ENCODE measurements at places on chromosomes 6 and 20.

- no peak for DNase-seq
These were observed 489 bp downstream of the TBX18 start for GRCh38 chr6:84763886-84764331.

- peak; percentile 27 for DNase-seq
These were observed 195.3 kb downstream of the SLC24A3 start for GRCh38 chr20:19407736-19408135.

DNA sequence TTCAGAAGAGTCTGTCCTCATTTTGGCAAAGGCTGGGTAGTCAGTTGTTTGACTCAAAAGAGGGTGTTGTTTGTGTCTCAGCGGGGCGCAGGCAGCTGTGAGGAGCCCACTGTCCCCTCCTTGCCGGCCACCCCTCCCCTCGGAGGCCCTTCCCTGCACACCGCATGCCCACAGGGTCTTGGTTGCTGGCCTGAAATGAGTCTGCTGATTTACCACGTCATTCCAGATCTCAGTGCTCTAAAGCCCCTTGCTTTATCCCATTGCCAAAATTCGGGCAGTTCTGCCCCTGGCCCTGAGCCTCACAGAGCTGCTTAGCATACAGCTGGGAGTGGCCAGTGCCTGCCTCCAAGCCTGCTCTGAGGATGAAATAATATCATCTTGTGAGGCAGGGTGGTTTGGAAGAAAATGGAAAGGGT, 220.7 kb downstream of the UST start:
- no peak for DNase-seq

DNA sequence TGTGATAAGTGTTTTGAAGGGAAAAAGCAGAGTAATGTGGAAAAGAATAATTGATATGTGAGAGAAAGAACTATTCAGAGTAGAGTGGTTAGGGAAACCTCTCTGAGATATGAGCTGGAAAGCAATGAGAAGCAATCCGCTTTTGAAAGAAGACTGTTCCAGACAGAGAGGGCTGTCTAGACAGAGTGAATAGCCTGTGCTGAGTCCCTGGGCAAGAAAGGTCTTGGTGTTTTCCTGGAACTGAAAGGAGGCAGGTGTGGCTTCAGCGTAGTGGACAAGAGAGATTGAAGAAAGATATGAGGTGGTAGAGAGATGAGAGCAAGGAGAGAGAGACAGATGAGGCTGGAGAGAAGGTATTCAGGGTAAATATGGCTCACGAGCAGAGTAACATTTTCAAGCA, 190.8 kb downstream of the UBE3D start:
- no peak for DNase-seq

- no peak for DNase-seq
These were observed 305.4 kb downstream of the FARS2 start for GRCh38 chr6:5566718-5567117.

- DNase-seq, result no peak
These were observed 364.9 kb downstream of the GRIK2 start for GRCh38 chr6:101758368-101758767.

- no peak for DNase-seq
These were observed 38.2 kb downstream of the OR2B2 start for GRCh38 chr6:27874016-27874415.

Data from AG09309 (cell line).